RWPE1 (cell line): ENCODE measurements at places on chromosomes 5 and 9.

DNA sequence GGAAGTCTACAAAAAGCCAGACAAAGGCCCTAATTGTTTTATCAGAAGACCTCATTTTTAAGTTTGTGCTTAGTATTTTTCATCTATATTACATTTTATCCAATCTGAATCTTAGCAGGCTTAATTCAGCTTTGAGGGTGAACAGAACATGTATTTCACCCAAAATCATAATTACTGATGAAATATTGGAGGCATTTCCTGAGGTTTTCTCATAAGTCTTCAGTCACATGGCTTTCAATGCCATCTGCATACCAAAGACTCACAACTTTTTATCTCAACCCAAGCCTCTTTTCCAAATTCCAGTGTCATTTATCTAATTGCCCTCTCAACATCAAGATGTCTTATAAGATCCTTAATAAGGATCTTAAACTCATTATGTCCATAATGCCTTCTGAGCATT is 150.8 kb downstream of the TTC39B start:
- no peak for DNase-seq

GRCh38 chr9:94772144-94772543 is 45.6 kb downstream of the AOPEP start:
- DNase-seq = no peak

DNA sequence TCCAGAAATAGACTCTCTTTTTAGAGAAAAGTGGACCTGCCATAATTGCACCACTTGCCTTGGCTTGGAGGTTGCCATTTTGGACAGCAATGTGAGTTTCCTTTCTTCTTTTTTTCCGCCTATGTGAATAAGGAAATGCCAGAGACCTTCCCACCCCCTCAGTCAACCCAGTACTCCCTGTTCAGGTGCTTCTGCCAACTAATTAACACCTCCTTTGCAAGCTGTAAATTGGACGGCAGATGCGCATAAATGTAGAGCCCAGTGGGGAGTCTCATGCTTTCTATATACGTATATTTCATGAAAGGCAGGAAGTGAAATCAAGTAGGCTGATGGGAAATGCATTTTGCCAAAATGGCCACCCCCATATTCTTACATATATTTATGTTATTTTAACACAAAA is 269.8 kb upstream of the RFX3 start:
- no peak for DNase-seq

DNA sequence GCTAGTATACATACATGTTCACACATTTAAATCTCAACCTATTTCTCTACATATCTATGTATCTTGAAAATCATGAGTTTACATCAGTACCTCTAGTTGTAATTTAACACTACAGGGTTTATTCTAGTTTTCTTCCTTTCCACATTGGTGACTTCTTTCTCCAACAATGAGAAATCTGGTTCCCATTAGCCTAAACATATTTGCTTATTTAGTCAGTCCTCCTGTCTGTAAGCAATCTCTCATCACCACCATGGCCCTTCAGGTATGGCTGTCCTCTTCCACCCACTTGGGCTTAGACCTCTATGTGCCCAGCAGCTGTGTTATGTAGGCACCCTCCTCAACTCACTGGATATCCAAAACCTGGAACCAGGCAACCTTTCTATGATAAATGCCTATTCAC is 8.0 kb upstream of the SPATA31D1 start:
- DNase-seq = no peak

DNA sequence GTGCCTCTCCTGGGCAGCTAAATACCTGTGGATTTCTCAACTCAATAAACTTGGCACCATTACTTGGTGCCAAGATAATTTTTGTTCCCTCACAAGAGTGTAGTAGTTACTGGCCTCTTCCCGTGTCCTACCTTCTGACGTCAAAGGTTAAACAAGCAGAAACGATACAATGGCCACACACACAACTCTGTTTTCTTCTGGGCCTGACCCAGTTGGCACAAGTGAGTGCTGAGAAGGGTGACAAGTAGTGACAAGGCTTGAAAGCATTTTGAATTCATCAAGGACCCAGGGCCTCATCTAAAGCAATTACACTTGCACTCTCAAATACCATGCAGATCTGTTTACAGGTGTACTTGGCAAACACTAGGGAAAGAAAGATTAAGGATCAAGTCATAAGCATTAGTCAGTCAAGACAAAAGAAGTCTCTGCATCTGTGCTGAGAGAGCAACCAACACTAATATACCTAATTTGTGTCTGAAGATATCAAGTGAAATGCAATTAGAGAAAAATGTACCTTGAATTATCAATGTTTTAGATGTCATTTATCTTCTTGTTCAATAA is 30.8 kb downstream of the RASEF start:
- peak; percentile 14 for DNase-seq

GRCh38 chr9:106675780-106676179 is 187.2 kb upstream of the ZNF462 start:
- DNase-seq = no peak

DNA sequence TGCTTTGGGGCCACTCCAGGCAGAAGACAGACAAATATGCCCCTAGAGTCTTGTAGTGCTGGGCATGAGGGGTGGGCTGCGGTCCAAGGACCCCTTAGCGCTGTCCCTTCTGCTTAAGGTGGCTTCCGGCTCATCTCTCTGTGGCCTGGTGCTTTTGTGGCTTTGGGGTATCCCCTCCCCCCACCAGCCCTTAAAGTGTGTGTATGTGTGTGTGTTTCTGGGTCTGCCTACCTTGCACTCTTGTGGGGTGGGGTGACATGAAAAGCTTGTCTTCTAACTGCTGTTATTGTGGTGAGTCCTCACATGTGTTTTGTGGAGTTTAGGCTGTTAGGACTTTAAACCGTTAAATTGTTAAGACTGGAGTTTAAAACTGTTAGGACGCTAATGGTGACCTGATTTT is 23.6 kb downstream of the MARCHF6 start:
- no peak for DNase-seq

DNA sequence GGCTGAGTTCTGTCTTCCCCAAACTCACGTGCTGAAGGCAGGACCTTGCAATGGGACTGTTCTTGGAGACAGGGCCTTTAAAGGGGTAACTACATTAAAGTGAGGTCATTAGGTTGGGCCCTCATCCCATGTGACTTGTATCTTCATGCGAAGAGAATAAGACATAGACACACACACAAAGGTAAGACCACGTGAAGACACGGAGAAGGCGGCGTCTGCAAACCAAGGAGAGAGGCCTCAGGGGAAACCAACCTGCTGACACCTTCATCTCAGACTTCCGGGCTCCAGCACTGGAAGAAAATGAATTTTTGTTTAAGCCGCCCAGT is 50.7 kb upstream of the KCNMB1 start:
- DNase-seq = no peak

GRCh38 chr5:31860726-31861433 is 221.9 kb downstream of the PDZD2 start:
- DNase-seq = peak; percentile 53

DNA sequence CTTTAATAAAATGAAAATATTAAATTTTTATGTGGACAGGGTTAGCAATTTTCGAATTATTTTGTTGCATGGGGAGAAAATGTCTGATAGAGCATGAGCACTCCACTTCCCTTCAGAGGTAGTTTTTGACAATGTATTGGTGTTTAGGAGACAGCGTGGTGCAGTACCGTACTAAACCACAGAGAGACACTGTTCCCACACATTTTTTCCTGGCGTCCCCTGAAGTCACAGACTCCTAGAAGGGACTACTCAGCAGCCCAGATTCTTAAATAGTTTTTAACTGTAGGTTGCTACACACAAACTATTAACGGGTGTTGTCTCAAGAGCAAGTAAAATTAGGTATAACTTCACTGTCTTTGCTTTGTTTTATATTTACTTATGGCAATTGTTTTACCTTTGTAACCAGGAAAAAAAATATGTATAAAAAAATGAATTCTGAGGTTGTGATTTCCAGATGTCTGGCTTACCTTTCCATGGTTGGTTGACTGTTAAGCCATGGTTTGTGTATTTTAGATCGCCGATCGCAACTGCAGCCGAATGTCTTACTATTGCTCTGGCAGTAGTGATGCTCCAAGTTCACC is 171.2 kb downstream of the DOCK8 start:
- peak; percentile 34 for DNase-seq

GRCh38 chr5:100560860-100561259 is 25.7 kb downstream of the FAM174A start:
- DNase-seq = no peak
